ENCODE measurements at places on chromosomes 1 and 21.

- DNase-seq, result no peak
Observed at GRCh38 chr1:191618181-191618580, 540.1 kb upstream of the RGS18 start.

DNA sequence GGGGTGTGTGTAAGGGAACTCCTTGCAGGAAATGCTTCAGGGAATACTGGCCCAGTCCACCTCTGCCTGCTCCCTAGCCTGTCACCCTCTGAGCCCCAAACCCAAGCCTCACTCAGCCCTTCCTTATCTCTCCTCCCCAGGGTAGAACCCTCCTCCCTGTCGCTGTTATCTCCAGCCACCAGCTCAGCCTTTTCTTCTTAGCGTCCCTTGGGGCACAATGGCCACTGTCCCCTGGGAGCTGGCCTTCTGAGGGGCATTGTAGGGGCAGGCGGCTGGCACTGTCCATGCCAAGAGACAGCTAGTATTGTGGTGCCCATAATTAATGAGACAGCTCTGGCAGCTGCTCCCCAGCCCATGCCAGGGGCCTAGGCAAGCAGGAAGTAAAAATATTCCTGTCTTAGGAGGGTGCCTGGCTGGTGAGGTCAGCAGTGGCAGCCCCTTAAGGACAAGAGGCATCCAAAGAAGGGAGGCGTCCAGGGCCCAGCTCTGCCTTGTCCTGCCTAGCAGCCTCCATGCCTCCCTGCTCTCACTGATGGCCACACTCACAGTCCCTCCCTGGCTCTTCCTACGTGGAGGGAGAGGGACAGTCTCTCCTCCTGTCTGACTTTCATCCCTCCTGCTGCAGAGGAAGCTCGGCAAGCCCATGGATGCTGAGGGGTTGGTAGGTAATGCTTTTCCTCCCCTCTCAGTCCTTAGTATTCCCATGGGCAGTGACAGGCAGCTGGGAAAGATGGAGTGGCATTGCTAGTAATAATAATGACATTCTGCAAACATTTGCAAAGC, 37.5 kb downstream of the KCNQ4 start:
- no peak for DNase-seq

DNA sequence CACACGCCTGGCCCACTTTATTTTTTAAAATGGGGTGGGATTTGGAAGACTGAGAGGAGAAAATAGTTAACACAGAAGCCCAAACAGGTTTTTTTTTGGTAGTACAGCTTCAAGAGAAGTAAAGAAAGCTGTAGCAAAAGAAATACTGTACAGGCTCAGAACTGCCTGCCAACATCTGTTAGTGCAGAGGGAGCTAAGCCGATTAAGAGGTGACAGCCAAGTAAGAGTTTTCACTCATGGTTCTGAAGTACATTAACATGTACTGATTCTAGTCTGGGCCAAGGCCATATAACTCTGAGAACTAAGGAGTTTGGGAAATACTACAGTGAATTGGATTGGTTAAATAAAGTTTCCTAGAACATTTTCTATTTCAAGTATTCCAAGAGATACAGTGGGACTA, 51.6 kb downstream of the EIF2B3 start:
- no peak for DNase-seq

DNA sequence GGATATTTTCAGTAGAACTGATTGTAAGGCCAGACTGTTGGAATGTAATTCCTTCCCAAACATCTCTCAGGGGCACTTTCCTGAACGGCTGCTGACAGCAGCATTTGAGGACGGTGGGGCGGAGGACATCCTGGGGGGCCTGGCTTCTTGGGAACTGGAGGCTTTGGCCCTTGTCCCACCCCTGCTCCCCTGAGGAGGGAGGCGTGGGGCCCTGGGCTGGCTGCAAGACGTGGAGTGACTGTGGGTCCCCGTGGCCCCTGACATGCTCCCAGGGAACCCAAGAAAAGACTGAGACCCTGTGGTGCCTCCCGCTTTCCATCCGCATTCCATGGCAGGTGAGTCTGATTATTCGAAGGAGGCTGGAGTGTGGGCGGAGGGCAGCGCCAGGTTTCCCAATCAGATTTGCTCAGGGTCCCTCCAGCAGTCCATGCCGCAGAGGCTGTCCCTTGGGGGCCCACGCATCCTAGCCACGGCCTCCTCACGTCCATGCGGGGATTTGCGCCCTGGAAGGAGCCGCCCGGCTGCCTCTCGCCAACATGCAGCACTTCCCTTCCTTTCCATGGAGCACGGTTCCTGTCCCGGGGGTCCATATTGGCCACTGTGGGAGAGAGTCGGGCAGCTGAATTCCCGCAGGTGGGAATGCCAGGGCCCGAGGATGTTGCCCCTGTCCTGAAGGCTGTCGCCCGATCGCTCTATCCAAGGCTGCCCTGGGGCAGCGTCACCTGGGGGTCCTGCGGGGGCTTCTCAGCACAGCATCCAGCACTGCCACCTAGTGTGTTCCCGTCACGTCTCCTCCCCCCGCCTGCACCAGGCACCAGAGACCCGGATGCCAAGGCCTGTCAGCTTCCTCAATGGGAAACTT, 69.0 kb downstream of the FAAP20 start:
- DNase-seq, result no peak

- DNase-seq, result no peak
Observed at GRCh38 chr1:197222025-197222685, 45.9 kb upstream of the CRB1 start.

- no peak for DNase-seq
Observed at GRCh38 chr1:174114788-174115448, 44.4 kb upstream of the RABGAP1L start.

- DNase-seq, result no peak
Observed at GRCh38 chr1:40870135-40870728, 8.1 kb upstream of the CITED4 start.

GRCh38 chr1:119250299-119250698, 109.8 kb upstream of the WARS2 start:
- no peak for DNase-seq

GRCh38 chr1:163692266-163692665, 370.5 kb downstream of the NUF2 start:
- no peak for DNase-seq

GRCh38 chr1:182890927-182891610, 51.9 kb downstream of the DHX9 start:
- DNase-seq, result no peak

DNA sequence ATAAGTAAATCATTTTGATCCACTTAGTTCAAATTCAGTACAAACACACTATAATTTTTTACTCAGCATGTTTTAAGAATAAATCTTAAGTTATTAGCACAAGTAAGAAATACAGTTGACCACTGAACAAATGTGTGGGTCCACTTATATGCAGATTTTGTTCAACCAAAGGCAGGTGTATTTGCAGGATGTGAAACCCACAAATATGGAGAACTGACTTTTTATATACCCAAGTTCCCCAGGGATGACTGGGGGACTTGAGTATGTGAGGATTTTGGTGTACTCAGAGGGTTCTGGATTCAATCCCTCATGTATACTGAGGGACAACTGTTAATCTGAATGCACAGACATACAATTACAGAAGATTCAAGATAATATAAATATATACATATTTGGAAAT, 25.7 kb upstream of the ERICH3 start:
- DNase-seq, result no peak

DNA sequence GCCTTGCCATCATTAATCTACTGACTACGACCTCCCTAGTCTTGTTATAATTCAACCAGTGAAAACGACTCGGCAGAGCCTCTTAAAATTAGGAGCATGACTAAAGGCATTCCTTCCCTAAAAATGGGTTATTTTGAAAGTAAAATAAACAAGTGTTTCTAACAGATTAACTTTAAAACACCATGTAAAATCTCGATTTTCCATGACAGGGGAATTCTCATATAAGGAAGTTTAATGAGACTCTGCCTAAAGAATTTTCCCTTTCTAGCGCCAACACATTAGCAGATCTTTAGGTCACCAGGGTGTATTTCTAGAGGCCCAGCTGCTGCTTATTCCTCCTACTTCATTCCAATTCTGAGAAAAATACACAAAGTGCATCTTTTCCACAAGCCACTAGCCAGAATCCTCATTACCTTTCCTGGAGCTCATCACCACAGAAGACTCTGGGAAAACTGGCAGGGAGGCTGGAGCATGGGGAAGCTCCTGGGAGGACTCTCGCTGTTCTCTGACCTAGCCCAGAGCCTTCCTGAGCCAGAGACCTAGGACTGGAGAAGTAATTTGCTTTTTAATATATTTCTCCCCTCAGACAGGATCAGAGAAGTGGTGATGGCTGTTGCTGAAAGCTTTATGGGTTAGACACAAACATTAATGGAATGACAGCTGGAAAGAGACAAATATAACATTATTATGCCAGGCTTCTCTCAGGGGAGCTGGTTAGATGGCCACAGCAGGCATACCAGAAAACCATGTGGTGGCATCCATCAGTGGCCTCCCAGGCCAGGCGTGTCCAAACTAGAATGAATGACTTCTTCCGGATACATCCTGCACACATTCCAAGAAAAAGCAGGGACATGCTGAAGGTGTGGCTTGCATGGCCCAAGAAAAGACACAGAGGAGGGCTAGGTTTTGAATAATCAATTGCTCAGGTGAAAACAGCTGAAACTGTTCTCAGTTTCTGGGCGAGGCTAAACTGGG, 63.6 kb upstream of the CTTNBP2NL start:
- no peak for DNase-seq

- DNase-seq, result no peak
Observed at GRCh38 chr1:178189814-178190213, 95.9 kb downstream of the RASAL2 start.

GRCh38 chr1:27599605-27600497, 4.1 kb downstream of the AHDC1 start:
- DNase-seq, result no peak

- DNase-seq, result no peak
Observed at GRCh38 chr1:230851291-230851691, 17.0 kb downstream of the C1orf198 start.

DNA sequence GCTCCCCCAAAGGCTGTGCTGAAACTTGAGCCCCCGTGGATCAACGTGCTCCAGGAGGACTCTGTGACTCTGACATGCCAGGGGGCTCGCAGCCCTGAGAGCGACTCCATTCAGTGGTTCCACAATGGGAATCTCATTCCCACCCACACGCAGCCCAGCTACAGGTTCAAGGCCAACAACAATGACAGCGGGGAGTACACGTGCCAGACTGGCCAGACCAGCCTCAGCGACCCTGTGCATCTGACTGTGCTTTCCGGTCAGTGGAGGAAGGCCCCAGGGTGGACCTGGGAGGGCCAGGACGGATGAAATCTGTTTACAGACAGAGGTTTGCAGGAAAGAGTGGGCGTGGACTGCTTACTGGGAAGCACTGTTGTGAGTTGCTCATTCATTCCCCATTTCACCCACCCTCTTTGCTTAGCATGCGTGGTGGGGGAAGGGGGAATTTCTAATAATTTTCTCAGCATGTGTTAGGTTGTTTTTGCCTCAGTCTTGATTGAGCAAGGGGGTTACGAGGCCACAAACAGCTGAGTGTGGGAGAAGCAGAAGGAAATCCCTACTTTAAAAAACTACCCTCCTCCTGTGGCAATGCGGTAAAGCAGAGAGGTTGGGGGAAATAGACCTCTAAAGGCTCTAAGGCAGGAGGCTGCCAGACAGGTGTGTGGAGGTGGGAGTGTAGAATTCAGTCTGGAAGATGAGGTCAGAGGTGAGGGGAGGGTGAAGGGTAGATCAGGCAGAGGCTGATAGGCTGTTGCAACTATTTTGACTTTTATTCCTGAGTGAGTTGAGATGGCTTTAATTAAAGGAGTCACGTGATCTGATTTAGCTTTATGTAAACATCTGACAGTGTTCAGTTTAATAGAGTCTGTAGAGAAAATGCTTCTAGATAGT, 1.3 kb downstream of the FCGR2A start:
- DNase-seq, result no peak

DNA sequence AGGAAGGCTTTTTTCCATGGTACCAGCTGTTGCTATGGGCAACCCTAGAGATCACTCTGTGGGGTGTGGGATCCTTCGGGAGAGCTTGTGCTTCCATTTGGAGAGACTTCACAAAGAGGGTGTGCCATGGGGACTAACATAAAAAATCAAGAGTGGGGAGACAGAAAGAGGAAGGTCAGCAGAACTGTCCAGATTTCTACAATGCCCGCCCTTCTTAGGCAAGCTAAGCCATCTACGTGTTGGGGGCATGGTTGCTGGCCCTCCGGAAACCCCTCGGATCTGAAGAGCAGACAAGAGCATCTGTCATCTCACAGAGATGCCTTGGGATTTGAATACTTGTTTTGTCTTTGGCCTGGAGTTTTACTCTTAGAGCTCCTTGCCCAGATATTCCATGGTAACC, 83.9 kb upstream of the ZNF648 start:
- DNase-seq, result no peak

DNA sequence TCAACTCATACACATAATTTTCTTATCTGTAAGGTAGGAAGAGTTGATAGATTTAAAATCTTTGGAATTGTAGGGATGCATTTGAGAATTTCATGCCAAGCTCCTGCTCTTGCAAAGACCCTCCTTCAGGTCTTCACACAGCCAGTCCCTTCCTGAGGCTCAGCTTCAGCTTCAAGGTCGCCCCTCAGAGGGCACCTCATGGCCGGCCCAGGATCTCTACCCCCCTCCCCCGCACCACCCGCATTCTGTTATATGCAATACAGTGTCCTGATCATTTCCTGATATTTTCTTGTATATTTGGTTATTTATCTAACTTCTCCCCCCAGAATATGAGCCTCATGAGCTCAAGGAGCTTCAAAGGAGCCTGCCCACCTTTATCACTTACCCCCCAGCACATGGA, 47.0 kb upstream of the BACE2 start:
- no peak for DNase-seq

DNA sequence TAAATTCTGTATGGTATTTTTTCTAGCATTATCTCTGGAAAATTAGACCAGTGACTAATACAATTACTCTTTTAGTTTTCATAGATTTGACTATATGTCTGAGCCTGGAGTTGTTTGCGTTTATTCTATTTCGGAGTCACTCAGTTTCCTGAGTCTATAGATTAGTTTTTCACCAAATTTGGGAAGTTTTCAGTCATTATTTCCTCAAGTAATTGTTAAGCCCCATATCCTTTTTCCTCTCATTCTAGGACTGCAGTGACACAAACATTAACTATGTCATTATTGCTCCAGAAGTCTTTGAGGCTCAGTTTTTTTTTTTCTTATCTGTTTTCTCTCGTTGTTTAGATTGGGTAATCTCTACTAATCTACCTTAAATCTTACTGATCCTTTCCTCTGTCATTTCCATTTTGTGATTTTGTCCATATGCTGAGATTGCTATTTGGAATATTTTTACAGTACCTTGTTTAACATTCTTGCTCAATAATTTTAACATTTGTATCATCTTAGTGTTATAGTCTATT, 886.2 kb downstream of the LTN1 start:
- no peak for DNase-seq

DNA sequence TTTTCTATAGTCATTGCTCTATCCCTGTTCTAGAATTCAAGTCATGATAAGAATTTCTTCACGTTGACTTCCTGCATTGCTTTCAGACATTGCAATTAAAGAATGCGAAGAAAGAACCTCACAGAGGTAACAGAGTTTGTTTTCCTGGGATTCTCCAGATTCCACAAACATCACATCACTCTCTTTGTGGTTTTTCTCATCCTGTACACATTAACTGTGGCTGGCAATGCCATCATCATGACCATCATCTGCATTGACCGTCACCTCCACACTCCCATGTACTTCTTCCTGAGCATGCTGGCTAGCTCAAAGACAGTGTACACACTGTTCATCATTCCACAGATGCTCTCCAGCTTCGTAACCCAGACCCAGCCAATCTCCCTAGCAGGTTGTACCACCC, 10.6 kb downstream of the APCS start:
- no peak for DNase-seq
